Activated CD4-positive, alpha-beta T cell treated with anti-CD3 and anti-CD28 coated beads, Interleukin-2, amount 50 U/mL, for 24 hours (primary cell): ENCODE measurements at places on chromosomes 6 and 20.
A peak's percentile ranks its signal among the peaks of the same experiment; 100 is the strongest.

DNA sequence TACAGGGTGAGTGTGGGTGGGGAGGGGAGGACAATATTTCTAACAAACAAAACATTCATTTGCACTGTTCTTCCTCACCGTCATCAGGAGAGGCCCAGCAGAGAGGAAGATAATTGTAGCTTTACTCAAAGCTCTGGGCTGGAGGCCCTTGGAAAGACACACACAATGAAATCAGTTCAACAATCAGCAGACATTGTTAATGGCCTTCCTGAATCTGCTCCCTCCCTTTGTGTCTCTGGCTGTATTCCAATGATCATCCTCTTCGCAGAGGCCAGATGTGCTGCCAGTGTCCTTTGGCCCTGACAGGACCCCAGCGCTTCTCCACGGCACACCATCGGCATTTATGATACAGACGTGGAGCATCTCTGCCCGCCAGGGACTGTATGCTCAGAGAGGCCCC, 44.6 kb upstream of the LRFN2 start:
- DNase-seq: no peak

DNA sequence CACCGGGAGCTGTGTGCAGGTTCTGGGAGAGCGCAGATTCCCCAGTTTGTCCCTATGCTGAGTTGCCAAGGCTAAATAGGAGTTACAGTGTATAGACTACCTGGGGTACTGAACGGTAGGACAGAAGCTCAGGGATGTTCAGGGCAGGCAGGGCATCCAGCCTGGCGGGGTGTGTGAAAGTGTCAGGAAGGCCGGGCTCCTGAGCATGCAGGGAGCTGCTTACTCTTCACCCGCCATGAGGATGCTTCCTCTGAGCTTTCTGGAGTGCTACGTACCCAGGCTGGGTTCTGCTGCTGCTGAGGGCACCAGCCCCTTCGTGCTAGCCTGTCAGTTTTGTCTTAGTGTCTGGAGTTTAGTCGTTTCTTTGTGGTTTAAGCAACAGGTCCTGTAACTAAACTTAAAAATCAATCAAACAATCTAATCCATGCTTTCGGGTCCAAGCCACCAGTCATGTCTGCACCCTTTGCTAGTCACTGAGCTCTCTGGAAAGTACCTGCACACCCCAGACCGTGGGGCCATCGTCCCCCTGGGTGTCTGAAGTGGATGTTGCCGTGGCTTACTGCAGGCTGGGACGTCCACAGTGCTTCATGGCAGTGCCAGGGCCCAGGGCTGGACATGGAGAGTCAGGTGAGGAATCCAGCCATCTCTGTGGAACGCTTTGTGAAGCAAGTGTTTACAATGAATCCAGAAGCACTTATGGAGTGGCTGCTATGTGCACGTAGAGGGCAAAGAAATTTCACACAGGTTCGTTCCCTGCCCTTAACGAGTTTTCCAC, 220.3 kb upstream of the SNX9 start:
- no peak for DNase-seq

DNA sequence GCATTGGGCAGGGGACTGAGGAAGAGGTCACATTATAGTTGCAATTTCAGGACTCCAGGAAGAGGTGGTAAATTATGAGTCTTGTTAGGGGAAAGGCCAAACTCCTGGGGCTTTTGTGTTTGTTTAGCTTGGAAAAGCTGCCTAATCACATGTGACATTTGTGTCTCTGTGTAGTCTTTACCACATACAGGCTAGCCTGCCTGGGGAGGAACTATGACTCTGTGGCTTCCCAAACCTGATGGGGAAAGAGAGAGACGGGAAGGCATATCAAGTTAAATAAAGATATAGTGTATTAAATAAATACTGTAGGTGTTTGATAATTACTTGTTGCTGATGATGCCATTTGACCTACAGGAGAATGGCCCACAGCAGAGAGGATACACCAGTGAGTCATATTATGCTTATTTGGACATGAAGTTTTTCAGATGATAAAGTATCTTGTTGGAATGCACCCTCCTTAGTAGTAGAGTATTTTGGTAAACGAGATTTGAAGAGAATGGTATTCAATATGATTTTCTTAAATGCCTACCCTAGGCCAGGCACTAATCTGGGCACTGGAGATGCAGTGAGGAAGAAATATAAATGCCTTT, 4.0 kb downstream of the BLTP3A start:
- DNase-seq: no peak

GRCh38 chr6:44622956-44623355, 235.4 kb downstream of the CDC5L start:
- DNase-seq: no peak

- DNase-seq: no peak
Measured at GRCh38 chr6:139500977-139501376, 126.5 kb upstream of the CITED2 start.

- no peak for DNase-seq
Measured at GRCh38 chr6:89792881-89793280, 26.7 kb downstream of the MDN1 start.

- DNase-seq: no peak
Measured at GRCh38 chr6:43932259-43933147, 162.5 kb downstream of the VEGFA start.

GRCh38 chr6:144104898-144105487, 9.6 kb upstream of the SF3B5 start:
- DNase-seq: no peak

DNA sequence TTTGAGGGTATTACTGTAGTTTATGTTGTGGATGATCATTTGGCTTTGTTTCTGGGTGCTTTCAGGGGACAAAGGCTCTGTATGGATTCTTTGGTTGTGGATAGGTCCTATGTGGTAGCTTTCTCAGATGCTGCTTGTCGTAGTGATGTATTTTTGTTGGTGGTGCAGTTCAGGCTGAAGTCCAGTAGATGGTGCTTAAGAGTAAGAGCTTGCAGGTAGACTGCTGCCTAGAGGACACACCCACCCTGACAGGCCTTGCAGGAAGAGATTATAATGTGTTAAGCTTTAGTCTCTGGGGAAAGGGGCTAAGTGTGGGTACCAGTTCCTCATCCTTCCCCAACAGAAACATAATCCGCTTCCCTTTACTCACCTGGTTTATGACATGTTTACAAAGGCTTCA, 62.6 kb upstream of the ADGRB3 start:
- no peak for DNase-seq

- no peak for DNase-seq
Measured at GRCh38 chr6:28001751-28002150, 44.7 kb downstream of the OR2B6 start.

DNA sequence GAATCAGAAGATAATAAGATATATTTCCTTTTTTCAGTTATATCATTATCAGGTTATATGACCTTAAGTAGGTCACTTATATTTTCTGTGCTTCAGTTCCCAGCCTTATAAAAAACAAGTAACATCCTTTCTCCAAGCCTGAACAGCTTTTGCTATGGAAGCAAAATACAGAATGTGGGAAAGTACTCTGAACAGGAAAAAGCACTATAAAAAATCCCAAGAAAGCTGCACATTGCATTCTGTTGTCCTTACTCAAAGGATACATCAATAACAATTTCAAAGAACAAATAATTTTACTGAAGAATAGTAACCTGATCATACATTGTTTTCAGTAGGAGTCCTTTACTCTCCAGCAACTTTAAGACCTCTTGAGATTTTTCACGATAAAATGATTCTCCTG, 56.4 kb downstream of the SLC35A1 start:
- DNase-seq: no peak

GRCh38 chr6:47343600-47343999, 33.9 kb upstream of the TNFRSF21 start:
- no peak for DNase-seq

DNA sequence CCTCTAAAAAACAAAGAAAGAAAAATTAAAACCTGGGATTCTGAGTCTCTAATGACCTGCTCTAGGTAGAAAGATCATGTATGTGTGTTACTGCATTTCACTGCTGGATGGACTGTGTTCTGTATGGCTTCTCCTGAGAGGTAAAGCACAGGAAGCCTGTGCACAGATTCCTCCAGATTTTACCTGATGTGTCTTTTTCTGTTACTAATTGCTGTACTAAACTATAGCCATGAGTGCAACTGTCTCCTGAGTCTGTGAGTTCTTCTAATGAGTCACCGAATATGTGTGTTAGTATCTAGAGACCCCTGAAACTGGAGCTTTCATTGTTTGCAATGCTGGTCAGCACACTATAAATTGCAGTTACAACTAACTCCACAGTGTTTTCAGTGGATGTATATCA, 270.8 kb downstream of the CDKAL1 start:
- DNase-seq: no peak

DNA sequence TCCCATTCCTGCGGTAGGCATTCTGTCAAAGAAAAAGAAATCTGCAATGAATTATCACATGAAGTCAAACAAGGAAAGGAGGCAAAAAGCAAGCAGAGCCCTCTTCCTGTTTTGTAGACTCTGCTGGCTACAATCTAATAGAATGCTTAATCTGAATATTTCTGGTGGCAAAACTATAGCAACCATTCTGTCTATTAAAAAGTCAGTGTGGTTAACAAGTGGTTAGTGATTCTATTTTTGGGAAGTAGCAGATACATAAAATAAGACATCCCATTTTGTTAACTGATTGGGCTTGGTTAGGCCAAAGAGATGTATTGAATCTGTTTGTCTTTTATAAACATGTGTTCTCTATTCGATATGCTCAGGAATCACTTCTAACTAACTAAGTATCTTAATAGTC, 442.3 kb downstream of the CDC5L start:
- no peak for DNase-seq

DNA sequence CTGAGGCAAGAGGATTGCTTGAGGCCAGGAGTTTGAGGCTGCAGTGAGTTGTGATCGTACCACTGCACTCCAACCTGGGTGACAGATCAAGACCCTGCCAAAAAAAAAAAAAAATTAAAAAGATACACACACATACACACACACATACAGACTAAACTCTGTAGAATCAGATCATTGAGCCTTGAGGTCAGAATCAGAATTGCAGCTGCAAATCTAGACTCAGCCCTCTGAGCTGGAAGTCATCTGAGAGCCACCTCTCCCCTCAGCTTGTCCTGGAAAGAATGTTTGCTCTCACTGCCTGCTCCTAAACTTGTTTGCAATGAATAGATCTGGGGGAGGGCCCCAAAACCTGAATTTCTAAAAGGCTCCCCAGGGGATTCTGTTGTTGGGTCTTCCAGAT, 41.4 kb upstream of the ANGPT4 start:
- DNase-seq: no peak

DNA sequence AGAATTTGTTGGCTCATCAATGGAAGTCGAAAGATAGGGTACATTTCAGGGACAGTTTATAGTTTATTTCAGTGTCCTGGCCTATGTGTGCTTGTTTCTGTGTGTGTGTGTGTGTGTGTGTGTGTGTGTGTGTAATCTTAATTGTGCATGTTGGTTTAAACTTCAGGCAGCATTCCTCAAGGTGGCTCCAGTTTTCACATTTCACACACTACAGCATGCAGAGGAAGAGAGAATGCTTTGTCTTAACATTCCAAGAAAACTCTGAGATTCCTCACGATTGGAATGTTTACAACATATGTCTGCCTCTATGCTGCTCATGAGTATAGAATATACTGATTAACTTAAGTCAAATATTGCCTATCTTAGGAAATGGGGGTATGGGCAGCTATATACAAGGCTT, 332.6 kb upstream of the EPHA7 start:
- no peak for DNase-seq

GRCh38 chr6:159829526-159829925, 29.4 kb downstream of the PNLDC1 start:
- no peak for DNase-seq

DNA sequence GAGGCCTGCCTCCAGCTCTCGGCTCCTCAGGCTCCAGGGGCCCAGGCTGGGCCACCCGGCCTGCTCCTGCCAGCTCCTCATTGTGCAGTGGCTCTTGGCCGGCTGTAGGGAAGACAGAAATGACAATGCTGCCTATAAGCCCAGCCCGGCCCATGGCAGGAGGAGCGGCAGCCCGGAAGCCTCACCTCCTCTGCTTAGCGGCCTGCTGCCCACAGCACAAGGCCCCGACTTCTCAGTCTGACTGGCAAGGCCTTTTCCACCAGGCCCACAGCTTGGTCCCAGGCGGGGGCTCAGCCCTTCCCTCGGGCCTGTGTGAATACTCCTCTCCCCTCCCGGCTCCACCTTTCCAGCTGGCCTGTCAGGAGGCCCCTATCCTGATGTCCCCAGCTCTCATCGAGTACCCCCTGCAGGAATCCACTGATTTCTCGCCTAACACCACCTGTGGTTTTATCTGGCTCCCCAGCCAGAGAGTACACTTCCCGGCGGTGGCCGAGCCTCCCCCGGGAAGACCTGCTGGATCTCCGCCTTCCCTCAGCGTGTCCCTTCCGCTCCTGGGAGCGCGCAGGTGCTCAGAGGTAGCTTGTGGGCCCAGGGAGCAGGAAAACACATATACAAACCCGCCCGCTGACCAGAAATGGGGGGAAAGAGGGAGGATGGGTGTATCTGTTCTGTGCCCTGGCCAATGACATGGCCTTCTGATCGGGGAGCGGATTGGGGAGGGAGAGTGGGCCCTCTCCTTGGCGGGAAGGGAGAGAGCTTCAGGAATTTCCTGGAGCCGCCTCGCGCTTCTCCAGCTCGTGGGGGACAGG, 963 bp downstream of the DDRGK1 start:
- peak; percentile 21 for DNase-seq

- no peak for DNase-seq
Measured at GRCh38 chr6:3353939-3354338, 95.2 kb downstream of the PSMG4 start.

GRCh38 chr6:36327919-36328236, 8.8 kb downstream of the BNIP5 start:
- DNase-seq: no peak

DNA sequence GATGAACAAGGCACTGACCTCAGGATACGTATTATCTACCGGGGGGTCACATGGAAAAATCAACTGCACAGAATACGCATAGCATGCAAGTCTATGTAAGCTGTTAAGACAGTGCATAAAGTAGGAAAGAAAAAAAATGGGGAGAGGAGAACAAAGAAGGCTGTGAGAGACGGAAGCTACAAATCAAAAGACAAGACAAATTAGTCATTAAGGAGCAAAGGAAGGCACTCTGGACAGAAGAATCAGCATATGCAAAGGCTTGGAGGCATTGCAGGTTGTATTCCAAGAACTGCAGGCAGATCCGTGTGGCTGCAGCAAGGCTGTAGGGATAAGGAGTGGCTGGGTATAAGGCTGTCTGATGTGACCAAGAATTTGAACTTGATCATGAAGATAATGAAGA, 89.0 kb downstream of the NRSN1 start:
- DNase-seq: no peak

GRCh38 chr20:16349523-16350260, 223.6 kb downstream of the KIF16B start:
- DNase-seq: no peak

GRCh38 chr20:22601361-22602141, 17.2 kb upstream of the FOXA2 start:
- no peak for DNase-seq
